ENCODE measurements at places on chromosomes 2 and 18. TPM values are rescaled to one million over a fixed set of nuclear protein-coding genes. Genes with fewer than 3 reads are reported as not detected.

DNA sequence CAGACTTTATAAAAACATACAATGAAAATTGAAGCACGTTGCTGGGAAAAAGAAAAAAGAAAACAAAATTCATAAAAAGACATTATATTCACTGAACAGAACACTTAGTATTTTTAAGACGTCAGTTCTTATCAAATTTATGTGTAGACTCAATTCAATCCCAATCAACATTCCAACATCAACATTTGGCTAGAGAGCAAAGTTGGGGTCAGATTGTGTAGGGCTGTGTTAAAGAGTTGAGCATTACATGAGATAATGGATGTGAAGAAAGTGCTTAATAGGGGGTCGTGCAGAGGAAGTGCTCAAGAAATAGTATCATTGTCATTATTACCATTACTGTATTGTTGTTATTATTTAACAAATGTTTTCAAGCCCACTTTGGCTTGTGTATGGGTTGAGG, 154.1 kb upstream of the TNP1 start:
- no peak for DNase-seq

- DNase-seq = peak; percentile 44
Observed at GRCh38 chr2:215002500-215002899, 135.9 kb downstream of the ABCA12 start.

DNA sequence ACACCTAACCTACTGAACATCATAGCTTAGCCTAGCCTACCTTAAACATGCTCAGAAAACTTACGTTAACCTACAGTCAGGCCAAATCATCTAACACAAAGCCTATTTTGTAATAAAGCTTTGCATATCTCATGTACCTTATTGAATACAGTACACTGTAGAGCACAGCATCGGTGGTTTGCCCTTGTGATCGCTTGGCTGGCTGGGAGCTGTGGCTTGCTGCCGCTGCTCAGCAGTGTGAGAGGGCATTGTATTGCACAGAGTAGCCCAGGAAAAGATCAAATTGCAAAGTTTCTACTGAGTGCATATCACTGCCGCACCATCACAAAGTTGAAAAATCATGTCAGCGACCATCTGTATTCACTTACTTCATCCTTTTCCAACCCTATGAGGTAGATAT, 62.3 kb upstream of the NCK2 start:
- DNase-seq = no peak

DNA sequence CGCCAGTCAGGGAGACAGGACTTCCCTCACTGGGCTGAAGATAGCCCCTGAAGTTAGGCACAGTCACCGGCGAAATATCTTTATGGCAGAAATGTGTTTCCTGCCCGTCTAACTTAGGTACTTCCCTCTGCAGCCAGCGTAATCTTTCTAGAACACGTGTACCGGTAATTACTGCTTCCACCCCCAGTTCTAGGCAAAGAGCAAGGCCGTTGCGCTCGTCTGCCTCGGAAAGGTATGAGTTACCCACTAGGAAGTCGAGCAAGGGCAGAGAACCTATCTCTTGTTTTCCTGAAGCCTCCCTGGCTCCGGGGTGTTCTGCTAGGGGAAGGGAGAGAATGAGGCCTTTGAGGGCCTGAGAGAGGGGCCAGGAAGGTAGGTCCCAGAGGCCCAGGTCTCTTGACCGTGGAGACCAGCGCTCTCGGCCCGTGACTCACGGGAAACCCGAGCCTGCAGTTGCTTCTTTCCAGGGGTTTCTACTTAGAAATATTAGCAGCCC, 70.0 kb downstream of the TWSG1 start:
- DNase-seq = no peak

GRCh38 chr18:50315100-50315871, 27.8 kb upstream of the CXXC1 start:
- DNase-seq = no peak

DNA sequence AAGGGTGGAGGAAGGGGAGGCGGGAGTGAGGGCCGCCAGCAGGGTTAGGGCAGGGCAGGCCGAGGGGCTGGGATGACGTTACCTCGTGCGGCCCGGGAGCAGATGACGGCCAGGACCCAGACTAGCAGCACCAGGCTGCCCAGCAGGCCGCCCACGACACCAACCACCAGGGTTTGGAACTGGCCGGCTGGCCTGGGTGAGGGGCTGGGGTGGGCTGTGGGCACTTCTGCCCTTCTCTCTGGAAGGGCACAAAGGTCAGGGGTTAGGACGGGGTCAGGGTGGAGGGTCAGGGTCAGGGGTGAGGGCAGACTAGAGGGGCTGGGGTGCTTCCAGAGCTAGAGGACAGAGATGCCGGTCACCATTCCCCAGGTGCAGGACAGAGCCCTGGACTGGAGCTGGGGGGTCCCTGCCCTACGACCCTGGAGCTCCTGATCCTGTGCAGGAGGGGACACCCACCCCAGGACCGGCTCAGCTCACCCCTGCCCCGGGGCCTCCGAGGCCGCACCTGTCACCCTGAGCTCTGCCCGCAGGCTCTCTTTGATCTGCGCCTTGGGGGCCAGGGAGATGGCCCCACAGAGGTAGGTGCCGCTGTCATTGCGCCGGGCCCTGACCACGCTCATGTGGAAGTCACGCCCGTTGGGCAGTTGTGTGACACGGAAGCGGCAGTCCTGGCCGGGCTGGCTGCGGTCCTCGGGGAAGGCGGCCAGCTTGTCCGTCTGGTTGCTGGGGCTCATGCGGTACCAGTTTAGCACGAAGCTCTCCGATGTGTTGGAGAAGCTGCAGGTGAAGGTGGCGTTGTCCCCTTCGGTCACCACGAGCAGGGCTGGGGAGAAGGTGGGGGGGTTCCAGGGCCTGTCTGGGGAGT, 6.3 kb downstream of the PDCD1 start:
- DNase-seq = no peak

DNA sequence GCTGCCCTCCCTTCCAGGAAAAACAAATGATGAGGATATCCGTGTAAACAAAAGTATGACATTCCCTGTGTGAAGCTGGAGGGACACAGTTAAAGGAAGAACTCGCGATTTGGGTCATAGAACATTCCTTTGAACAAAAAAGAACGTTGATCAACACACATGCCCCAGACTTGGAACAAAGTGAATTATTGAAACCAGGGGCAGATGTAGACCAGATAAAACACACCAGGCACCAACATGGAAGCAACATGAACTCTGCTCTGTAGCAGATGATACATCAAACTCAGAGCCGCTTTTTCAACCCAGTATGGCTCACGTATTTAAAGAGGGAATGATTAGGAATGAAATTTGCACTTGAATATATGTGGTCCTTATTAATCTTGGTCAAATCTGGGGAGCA, 206.5 kb downstream of the TMEM182 start:
- DNase-seq = no peak

GRCh38 chr2:60555783-60556139, 2.3 kb upstream of the BCL11A start:
- DNase-seq = no peak

DNA sequence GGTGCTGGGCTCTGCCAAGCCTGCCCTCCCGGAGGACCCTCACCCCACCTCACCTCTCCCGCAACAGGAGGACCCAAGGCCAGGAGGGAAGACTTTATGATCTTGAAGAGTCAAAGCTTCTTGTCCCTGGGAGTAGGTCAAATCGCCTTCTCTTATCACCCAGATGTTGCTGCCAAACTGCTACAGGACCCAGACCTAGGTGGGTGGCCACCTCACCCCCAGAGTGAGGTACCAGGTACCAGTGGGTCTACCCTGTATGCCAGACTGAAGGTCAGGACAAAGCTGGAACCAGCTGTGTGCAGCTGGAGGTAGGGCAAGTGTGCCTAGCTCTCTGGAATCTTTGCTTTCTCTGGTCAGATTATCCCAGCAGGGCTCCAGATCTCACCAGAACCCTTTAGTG, 197.2 kb downstream of the ZFP36L2 start:
- no peak for DNase-seq

- DNase-seq = no peak
Observed at GRCh38 chr2:42359304-42359964, 1.6 kb downstream of the COX7A2L start.

DNA sequence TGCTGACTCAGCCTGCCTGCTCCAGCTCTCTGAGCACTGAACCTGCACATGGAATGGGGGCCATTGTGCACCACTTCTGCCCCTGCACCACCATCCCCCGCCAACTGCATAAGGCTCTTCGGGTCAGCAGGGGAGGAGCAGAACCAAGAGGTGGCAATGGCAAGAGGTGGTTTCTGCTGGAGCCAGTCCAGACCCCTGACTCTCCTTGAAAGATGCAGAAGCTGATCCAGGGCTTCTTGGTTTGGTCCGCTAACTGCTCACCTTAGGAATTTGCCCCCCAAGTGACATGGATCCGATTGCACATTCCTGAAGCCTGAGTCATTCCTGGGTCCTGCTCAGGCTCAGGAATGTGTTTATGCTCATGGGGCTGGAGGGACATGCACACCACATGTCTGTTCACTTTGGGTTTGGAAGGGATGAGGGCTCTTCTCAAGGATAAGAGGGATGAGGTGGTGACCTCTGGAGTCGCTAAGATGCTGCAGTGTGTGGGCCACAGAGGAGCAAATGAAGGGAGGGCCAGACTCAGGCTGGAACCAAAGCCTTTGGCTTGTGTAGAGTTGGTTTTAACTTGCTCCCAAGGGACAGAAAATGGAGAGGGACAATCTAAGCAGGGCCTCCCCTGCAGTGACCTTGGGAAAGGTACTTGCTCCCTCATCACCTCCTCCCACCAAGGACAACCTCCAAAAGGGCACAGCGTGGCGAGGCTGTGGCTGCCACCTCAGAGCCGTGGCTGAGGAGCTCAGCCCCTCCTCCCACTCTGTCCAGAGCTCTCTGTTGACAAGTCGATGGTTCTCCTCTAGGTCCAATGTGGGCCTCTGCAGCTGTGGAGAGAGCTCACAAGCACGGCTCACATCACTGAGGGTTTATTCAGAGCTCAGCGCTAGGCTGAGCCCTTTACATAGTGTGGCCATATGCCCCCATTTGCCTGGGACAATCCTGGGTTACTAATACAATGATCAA, 66.2 kb downstream of the HS1BP3 start:
- DNase-seq = peak; percentile 96

Gene SLC9A4
- 0.06 TPM for total RNA-seq

Gene PLB1
- 1.5 TPM for total RNA-seq

All from LHCN-M2 (cell line).